ENCODE measurements at places on chromosomes 6 and 20. TPM values are rescaled to one million over a fixed set of nuclear protein-coding genes. Genes with fewer than 3 reads are reported as not detected.

DNA sequence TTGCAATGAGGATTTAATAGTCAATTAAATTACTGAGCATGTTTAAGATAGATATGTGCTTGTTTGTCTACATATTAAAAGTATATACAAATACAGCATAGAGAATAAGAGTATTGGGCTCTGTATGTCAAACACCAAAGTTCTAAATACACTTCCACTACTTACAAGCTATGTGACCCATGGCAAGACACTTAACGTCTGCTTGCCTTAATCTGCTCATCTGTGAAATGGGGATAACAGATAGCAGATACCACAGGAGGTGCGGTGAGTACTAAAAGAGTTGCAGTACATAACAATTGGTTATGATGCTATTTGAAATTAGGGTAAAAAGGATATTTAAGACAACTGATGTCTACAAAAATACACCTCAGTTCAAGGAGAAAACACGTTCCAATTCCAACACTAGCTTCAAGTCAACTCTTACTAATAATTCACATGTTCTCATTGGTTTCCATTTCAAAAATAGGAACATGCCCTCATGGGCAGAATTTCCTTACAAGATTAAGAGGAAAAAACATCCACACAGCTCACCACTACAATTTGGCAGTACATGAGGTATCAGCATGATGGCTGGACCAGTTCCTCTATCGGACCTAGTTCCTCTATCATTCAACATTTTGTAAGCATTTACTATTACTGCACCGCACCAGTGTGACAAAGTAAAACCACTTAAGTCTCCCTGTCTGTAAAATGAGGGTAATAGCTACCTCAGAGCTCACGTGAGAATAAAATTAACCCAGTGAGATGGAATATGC lies 101.1 kb downstream of the SMLR1 start:
- no peak for DNase-seq
- H3K4me3 ChIP-seq: no peak overlapping the region
- H3K4me1 ChIP-seq: no peaks in the 10 kb centered on the region
- H3K36me3 ChIP-seq: no peaks in the 10 kb centered on the region
- no peak overlapping the region for H3K27ac ChIP-seq

GRCh38 chr6:109687271-109687761 lies 3.7 kb downstream of the AK9 start:
- H3K4me3 ChIP-seq: no peak overlapping the region
- no peak for DNase-seq
- H3K27me3 ChIP-seq: peaks cover 10% of the 10 kb centered on the region
- H3K27ac ChIP-seq: no peak overlapping the region
- H3K4me1 ChIP-seq: peaks cover 19% of the 10 kb centered on the region
- no peaks in the 10 kb centered on the region for H3K36me3 ChIP-seq

DNA sequence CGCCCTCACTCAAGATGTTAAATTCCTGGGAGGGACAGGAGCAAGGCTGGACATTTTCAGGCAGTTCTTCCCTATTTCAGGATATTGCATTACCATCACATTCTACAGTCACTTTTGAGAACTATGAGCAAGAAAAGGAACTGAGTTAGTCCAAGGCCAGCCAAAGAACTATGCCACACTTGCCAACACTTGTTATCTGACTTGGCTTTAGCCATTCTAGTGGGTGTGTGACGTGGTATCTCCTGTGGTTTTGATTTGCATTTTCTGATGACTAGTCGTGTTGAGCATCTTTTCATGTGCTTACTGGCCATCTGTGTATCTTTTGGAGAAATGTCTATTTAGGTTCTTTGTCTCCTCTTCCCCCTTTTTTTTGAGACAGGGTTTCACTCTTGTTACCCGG lies 12.0 kb downstream of the XRN2 start:
- no peak overlapping the region for H3K4me3 ChIP-seq
- DNase-seq: no peak
- H3K27ac ChIP-seq: peak overlapping the region; percentile 16
- no peaks in the 10 kb centered on the region for H3K27me3 ChIP-seq
- peaks cover 43% of the 10 kb centered on the region for H3K36me3 ChIP-seq
- H3K4me1 ChIP-seq: peaks cover 41% of the 10 kb centered on the region

DNA sequence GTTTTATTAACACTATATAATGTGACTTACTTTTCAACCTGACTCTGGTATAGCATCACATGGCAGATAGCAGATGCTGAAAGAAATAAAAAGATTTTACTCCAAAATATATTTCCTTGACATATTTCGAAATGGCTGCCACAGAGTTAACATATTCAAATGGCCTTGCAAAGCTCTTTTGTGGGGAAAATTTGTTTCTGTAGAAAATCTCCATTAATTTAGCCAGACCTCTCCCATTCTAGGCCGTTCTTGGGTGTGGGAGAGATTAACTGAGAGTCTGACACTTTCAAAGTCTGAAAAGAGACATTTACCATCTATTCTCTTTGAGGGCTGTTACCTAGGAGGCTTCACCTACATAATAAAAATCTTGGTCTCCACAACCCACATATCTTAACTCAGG lies 217.2 kb downstream of the OTOR start:
- H3K36me3 ChIP-seq: no peaks in the 10 kb centered on the region
- no peak for DNase-seq
- H3K4me3 ChIP-seq: no peak overlapping the region
- H3K27ac ChIP-seq: no peak overlapping the region

The ENPP1 gene
- 34.8 TPM for total RNA-seq

GRCh38 chr6:34036357-34037069 lies 109.4 kb downstream of the GRM4 start:
- H3K27me3 ChIP-seq: peaks cover 2% of the 10 kb centered on the region
- no peak overlapping the region for H3K27ac ChIP-seq
- no peaks in the 10 kb centered on the region for H3K36me3 ChIP-seq
- H3K4me3 ChIP-seq: no peak overlapping the region
- no peak for DNase-seq

DNA sequence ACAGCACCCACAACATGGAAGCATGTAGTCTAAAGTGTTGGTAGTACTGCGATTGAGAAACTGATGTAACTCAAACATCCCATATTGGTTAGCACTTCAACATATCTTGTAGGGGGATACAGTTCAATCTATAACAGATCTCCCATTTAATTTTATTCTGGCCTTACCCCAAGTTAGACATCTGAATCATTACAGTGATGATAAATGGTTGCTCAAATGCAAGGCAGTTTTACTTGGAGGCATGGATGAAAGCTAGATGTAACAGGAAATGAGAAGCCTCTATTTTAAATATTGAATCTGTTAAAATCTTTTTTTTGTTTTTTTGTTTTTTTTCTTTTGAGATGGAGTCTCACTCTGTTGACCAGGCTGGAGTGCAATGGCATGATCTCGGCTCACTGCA lies 44.2 kb upstream of the FAM50B start:
- no peaks in the 10 kb centered on the region for H3K36me3 ChIP-seq
- DNase-seq: no peak
- H3K4me3 ChIP-seq: no peak overlapping the region

DNA sequence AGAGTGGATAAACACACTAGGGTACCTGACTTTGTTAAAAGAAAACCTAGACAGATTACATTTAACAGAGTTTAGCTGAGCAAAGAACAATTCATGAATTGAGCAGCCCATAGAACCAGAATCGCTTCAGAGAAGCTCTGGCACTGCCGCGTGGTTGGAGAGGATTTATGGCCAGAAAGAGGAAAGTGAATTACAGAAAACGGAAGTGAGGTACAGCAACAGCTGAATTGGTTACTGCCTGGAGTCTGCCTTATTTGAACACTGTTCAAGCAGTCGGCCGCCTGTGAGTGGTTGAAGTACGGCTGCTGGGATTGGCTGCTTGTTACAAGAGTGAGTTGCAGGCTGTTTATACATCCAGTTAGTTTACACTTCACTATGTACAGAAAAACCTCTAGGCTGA lies 253.8 kb upstream of the CDYL start:
- peaks cover 13% of the 10 kb centered on the region for H3K27me3 ChIP-seq
- H3K27ac ChIP-seq: no peak overlapping the region
- H3K36me3 ChIP-seq: no peaks in the 10 kb centered on the region
- H3K4me3 ChIP-seq: no peak overlapping the region
- no peaks in the 10 kb centered on the region for H3K4me1 ChIP-seq
- no peak for DNase-seq

- DNase-seq: no peak
- peaks cover 2% of the 10 kb centered on the region for H3K36me3 ChIP-seq
- H3K4me3 ChIP-seq: no peak overlapping the region
- H3K27ac ChIP-seq: no peak overlapping the region
- peaks cover 8% of the 10 kb centered on the region for H3K4me1 ChIP-seq
Measured at GRCh38 chr6:2055911-2056310, 189.5 kb downstream of the GMDS start.

DNA sequence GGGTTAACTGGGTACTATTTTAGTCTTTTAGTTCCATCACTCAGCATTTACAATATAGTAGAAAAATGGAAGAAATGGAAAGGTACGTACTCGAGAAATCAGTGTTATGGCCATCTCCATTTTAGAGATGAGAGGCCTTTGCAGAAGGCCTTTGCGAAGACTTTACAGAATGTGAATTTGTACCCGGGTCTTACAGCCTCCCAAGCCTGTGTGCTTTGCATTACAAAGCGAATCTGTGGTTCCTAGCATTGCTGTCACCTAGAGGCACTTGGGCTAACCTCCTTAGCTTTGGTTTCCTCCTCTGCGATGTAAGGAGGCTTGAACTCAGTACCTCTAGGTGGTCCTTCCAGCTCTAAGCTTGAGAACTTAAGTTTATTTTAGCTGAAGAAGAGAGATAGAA lies 10.9 kb downstream of the VAPB start:
- H3K4me1 ChIP-seq: peaks cover 32% of the 10 kb centered on the region
- no peak overlapping the region for H3K4me3 ChIP-seq

The LRFN2 gene
- total RNA-seq: not detected

The OPN5 gene
- not detected for total RNA-seq
